ENCODE measurements at places on chromosomes 4 and X.

DNA sequence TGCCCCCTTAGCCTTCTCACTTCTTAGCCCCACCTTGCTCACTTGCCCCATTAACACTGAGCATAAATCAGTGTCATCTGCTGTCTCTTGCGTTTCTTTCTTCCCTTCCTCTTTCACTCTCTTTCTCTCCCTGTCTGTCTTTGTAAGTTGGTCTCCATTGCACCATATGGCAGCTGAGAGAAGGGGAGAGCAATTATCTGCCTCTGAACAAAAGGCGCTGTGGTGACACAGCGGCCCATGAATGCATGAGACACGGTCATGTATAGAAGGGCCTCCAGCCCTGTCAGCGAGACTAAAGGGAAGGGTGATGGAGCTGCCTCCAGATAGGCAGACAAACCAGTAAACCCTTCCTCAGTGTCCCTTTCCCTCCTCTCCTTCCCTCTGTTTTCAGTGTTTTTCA is 88.8 kb upstream of the PCDH18 start:
- no peak for DNase-seq

GRCh38 chr4:114015444-114015899 is 36.0 kb upstream of the ARSJ start:
- no peak for DNase-seq

- no peak for DNase-seq
Measured at GRCh38 chr4:38366456-38366855, 297.5 kb upstream of the KLF3 start.

GRCh38 chr4:132395561-132395960 is 753.5 kb upstream of the PCDH10 start:
- no peak for DNase-seq

- no peak for DNase-seq
Measured at GRCh38 chr4:99205153-99205979, 13.7 kb downstream of the ADH6 start.

GRCh38 chr4:170090352-170091052 is 746 bp upstream of the AADAT start:
- no peak for DNase-seq

- DNase-seq, result no peak
Measured at GRCh38 chr4:29970626-29971025, 749.5 kb upstream of the PCDH7 start.

GRCh38 chrX:107272431-107272921 is 66.1 kb downstream of the DNAAF6 start:
- DNase-seq, result no peak

GRCh38 chr4:31360786-31361185 is 640.6 kb downstream of the PCDH7 start:
- DNase-seq, result no peak

DNA sequence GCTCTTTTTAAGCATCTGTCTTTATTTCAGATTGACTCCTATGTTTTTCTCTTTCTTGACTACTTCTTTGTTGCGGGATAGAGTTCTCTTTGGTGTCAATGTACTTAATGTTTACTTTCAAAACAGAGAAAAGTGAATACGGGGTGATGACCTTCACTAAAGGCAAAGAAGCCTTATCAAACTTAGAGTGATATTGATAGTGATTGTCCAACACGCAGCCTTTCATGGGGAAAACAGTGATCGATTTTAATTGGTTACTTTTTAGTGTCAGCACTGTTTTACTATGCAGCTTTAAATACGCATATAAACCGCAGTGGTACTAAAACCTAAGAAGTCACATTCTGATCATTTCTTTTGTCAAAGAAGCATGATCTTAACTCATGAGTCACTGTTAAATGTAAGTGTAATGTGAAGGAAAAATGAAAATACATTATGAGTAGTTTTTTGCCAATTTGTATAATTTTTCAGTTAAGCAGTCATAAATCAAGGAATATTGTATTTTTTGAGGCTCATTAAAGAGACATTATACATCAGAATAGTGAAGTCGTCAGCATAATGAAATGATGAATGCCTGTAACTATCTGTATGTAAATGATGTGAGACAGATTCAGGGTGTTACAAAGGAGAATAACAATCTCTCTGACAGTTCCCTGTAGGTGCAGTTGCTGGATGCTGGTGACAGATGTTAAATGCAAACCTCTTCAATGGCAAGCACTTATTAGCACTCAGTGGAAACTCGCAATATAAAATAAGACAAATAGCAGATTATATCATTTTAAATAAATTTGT is 2082.8 kb upstream of the TENM3 start:
- no peak for DNase-seq

DNA sequence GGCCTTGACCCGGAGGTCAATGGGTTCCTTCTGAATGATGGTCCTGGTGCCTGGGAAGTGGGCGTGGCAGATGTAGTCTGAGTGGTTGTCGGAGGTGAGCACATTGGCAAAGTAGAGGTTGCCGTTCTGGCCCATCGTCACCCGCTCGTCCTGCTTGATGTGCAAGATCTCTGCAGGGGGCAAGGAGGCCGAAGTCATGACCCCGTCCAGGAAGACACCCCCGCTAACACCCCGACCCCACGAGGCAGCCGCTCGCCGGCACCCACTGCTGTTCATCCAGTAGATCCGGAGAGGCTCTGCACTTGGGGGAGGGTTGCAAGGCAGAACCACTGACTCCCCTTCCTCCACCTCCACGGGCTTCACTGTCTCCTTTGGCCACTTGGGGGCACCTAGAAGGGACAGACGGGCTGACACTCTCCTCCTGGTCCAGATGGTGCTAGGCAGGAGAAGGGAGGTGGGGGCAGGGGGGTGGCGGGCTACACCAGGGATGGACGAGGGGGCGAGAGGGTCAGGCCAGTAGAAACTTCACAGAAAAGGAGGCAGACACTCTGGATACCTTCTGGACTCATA is 15.1 kb downstream of the L1CAM start:
- no peak for DNase-seq

GRCh38 chrX:155841232-155841631 is 39.9 kb upstream of the VAMP7 start:
- DNase-seq, result no peak

DNA sequence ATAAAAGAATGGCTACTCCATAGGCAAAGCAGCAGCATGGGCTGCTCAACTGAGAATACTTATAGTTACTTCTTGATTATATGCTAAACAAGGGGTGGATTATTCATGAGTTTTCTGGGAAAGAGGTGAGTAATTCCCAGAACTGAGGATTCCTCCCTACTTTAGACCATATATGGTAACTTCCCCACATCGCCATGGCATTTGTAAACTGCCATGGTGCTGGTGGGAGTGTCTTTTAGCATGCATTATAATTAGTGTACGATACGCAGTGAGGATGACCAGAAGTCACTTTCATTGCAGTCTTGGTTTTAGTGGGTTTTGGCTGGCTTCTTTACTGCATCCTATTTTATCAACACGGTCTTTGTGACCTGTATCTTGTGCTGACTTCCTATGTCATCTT is 141.5 kb downstream of the MAGEB17 start:
- no peak for DNase-seq

DNA sequence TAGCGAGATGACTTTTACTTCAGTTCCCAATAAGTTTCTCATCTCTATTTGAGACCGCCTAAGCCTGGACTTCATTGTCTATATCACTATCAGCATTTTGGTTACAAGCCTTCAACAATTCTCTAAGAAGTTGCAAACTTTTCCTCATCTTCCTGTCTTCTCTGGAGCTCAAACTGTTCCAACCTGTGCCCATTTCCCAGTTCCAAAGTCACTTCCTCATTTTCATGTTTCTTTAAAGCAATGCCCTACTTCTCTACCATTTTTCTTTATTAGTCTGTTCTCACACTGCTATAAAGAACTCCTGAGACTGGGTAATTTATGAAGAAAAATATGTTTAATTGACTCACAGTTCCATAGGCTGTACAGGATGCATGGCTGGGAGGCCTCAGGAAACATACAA is 251.9 kb downstream of the TECRL start:
- DNase-seq, result no peak

GRCh38 chr4:93730251-93730650 is 98.3 kb upstream of the ATOH1 start:
- DNase-seq, result no peak

GRCh38 chrX:38754102-38754790 is 47.0 kb upstream of the MID1IP1 start:
- DNase-seq, result peak; percentile 4

GRCh38 chrX:16851421-16851820 is 18.7 kb downstream of the RBBP7 start:
- no peak for DNase-seq

DNA sequence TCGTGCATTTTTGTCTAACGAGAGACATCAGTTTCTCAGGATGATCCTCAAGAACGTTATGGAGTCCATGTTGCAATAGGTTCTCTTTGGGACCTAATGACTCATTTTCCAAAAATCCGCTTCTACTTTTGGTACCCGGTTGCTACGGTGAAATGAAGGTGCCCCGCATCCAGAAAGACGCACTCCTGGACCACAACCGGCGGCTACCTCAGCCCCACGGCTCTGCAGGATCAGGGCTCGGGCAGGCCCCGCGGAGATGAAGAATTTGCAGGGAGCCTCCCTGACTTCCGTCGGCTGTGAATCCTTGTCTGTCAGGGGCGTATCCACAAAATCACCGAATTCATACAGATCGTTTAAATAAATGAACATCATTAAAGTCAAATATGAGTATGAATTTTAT is 15.6 kb downstream of the GTPBP6 start:
- DNase-seq, result no peak

DNA sequence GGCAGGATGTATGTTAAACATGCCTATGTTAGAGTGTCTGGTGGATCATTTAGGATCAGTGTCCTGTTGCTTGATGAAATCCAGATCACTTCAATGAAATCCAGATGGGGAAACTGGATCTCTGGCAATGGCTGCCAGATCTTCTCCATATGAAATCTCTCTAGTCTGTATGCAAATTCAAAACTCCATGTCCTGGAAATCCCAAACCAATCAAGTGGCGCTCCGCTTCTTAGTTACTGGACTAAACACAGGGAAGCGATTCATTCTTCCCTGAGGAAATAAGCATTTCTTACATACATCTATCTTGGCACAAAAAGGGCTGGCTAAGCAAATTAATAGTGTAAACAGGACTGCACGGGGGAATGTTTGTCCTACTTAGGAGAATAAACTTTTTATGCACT is 94.9 kb downstream of the HDAC8 start:
- DNase-seq, result no peak

GRCh38 chr4:106095408-106095807 is 200.1 kb downstream of the NPNT start:
- no peak for DNase-seq

DNA sequence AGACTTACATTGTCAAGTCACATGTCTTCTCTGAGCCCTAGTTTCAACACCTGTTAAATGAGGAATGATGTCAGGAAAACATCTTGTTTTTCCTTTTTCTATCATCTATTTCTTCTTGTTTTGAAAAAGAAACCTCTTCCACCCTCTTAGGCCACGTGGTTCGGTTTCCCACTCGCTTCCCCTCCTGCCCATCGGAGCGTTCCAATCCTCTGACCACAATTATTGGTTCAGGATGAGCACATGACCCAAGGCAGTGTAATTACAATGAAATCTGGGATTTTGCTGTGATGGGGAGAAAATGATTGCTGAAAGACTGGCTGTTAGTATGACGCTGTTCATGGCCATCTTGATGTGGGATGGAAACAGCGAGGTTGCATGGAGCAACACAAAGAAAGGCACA is 186.7 kb downstream of the UNC5C start:
- no peak for DNase-seq

- DNase-seq, result no peak
Measured at GRCh38 chr4:154630324-154630723, 17.9 kb upstream of the FGG start.

- no peak for DNase-seq
Measured at GRCh38 chrX:44843318-44843702, 511 bp upstream of the DUSP21 start.

- no peak for DNase-seq
Measured at GRCh38 chr4:136343340-136343739, 1189.0 kb downstream of the PCDH18 start.

DNA sequence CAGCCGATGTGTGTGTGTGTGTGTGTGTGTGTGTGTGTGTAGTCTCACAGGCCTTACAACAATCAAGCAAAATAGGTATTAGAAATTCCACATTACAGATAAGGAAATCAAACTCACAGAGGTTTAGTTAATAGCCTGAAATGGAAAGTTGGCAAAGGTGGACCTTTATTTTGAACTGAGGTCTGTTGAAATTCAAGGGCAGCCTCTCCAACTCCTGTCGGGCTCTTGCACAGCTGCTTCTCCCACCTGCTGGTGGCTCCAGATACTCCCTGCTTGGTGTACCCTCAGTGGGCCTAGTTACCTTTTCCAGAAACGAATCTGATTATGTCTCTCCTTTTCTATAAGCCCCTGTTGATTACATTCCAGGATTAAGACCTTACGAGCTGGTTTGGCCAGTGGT is 195.9 kb downstream of the MGST2 start:
- DNase-seq, result no peak

DNA sequence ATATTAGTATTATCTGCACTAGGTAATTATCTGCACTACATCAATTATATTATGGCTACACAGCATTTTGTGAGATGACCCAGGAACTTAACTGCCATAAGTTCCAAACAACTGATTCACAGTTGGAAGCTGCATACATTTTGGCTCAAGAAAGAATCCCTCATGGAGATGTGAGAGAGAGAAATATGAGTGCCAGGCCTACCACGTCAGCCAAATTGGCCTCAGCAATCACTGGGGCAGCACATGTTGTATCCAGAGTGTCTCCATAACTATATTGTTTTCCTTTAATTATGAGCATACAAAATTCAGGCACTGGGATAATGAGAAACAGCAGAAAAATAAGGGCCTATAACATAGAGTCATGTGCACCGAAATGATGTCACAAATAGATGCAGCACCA is 174.2 kb upstream of the DMD start:
- no peak for DNase-seq

- no peak for DNase-seq
Measured at GRCh38 chr4:159104694-159105414, 2.0 kb downstream of the RAPGEF2 start.

GRCh38 chr4:161522031-161522430 is 641.8 kb downstream of the FSTL5 start:
- DNase-seq, result no peak
